Stimulated activated CD4-positive, alpha-beta T cell treated with anti-CD3 and anti-CD28 coated beads, Interleukin-15, amount 100 ng/mL, for 1 hour (primary cell): ENCODE measurements at places on chromosomes 16 and 17.

- DNase-seq: no peak
Measured at GRCh38 chr17:6456321-6456720, 12.1 kb downstream of the PIMREG start.

DNA sequence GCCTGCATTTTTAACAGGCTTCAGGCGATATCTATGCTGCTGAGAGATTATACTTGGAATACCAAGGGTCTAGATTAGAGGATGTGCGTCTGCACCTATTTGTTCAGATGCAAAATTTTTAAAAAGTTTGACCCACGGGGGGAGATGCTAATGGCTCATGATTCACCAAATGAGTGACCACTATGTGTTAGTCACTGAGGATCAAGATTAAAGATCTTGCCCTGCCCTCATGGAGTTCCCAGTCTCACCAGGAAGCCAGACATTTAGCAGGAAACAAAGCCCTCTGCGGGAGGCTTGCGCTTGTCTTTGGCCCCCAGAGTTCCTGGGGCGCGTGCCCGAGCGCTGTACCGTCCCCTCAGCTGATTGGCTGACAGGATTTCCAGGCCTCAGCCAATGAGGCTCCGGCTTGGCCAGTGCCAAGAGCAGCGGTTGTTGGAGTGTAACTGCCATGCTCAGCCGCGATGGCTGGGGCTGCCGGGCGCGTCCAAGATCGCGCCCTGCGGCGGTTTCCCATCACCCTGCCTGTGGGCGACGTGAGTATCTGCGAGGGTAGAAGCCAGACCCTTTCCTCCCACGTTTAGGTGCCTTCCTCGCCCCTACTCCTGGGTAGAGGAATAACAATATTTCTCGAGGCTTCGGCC, 4.5 kb upstream of the DDX19B start:
- no peak for DNase-seq

- no peak for DNase-seq
Measured at GRCh38 chr16:4713663-4714501, 20.2 kb downstream of the ANKS3 start.

- DNase-seq: no peak
Measured at GRCh38 chr17:55236316-55236715, 28.4 kb upstream of the HLF start.

DNA sequence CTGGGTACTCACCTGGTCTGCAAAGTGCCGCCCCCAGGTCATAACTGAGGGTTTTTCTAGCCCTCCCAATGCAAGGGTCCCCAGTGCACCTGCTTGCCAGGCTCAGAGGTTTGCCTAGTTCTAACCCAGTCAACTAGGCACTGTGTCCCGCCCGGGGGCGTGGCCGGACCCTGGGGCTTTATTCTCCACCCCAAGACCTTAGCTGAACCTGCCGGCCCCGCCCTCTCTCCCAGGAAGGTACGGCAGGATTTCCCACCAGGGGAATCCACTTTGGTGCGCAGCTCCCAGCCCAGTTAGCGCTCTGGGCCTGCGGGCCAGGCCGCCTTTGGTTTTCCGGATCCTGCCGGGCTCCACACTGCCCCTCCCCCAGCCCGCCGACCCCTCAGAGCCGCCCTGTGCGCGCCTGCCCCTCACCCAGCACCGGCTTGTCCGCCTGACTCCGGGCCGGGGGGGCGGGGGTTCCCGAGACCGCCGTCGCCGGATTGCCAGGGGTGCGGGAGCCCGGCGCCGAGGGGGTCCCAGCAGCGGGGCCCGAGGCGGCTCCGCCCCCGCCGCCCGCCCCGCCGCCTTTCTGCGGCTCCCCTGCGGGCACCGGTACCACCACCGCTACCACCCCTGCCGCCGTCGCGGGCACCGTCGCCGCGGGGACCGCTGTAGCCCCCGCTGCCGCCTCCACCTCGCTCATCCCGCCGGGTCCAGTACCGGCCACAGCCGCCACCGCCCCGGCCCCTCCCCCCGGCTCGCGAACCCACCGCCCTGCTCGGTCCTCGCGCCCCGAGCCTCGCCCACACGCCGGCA, 424 bp downstream of the YBX2 start:
- no peak for DNase-seq

- no peak for DNase-seq
Measured at GRCh38 chr16:21097151-21097550, 53.5 kb downstream of the DNAH3 start.
